NCI-H774 (cell line): ENCODE measurements at places on chromosomes 4 and X.

- DNase-seq: no peak
Measured at GRCh38 chr4:123977641-123978081, 581.1 kb downstream of the SPRY1 start.

DNA sequence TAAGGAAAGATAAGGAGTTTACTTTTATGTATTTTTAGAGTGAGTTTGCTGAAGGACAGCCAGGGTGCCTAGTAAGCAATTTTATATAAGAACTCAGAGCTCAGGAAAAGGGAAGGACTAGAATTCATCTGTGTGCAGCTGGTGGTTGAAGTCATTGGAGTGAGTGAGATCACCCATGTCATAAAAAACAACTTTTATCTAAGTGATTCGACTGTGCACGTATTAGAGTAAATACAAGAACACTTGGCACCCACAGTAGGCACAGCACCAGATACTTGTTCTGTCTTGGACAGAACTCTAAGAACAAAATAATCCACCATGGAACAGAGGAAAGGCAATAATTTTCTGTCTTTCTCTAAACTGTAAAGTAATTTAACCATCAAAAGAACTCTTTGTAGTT is 31.6 kb downstream of the SYNPO2 start:
- DNase-seq: no peak

GRCh38 chrX:121958886-121959285 is 911.5 kb downstream of the GLUD2 start:
- DNase-seq: no peak

GRCh38 chr4:28449085-28449484 is 1588.4 kb downstream of the STIM2 start:
- DNase-seq: no peak

DNA sequence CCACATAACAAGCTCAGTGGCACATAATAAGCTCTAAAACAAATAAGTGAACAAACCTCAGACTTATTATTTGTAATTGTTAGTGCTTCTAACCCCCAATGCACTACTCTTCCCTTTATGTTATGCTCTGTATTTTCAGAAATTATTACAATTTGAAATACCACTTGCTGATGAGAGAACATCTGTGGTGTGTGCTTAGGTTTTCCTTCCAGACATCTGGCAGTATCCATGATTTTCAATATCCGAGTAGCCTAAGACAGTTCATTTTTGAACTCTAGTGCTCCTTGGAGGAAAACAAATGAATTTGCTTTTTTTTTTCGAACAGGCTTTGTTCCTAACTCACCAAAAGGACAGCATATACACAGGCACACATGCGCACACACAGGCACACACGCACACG is 278.7 kb upstream of the CLNK start:
- no peak for DNase-seq

- no peak for DNase-seq
Measured at GRCh38 chrX:100975212-100975611, 5.7 kb downstream of the ARL13A start.

DNA sequence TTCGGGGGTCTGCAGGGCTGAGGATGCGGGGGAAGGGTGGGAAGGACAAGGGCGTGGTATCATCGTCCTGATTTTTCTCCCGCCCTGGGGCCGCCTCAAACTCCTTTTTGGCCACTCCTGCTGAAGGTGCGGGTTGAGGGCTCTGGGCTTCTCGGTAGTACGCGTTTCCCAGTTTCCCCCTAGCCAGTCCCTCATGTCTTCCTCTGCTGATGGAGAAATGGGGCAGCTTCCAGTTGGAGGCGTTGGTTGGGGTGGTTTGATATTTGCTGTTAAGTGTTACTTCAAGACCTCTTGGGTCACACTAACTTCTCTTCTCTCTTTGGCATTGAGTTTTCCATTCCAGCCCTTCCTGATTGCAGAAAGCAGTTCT is 482 bp downstream of the GSTCD start:
- no peak for DNase-seq

GRCh38 chr4:38162240-38162784 is 202.1 kb downstream of the PTTG2 start:
- peak; percentile 34 for DNase-seq

- no peak for DNase-seq
Measured at GRCh38 chrX:10048707-10049106, 81.5 kb downstream of the CLDN34 start.

GRCh38 chr4:176479767-176480166 is 160.0 kb downstream of the SPCS3 start:
- no peak for DNase-seq

DNA sequence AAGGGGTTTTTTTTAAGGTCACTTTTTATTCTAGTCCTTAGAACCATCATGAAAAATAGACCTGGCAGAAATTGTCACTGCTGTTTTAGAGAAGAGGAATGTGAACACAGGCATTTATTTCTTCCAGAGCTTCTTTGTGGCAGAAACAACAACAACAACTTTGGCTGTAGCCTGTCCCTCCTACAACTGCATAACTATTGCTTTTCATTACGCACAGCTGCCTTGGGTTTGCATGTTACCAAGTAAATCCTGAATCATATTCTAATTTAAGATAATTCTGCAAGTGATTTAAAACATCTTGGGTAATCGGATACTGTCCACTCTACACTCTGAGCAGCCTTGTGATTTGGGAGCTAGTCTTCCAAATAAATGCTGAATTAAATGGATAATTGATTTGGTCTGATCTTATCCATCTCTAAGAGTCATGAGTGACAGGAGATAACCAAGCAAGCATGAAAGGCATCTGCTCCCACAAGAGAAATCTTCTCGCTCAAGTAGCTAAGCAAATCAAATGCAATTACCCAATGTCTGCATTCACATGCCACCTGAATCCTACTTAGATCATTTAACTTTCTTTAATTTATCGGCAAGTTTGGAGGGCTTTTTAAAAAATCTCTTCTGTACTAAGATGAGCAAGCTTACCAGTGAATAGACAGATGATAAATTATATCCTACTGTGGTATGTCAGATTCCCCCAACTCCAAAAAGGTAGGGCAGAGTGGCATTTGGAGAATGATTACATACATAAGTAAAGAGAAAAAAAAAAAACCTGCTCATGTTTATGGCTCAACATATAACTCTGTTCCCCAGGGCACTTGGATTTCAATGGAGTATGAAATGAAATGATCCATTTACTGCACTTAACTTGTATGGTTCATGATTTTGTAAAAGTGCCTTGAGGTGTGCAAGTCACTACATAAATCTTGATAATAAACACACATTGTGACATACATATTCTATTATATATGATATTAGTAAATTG is 73.6 kb downstream of the EGF start:
- no peak for DNase-seq

DNA sequence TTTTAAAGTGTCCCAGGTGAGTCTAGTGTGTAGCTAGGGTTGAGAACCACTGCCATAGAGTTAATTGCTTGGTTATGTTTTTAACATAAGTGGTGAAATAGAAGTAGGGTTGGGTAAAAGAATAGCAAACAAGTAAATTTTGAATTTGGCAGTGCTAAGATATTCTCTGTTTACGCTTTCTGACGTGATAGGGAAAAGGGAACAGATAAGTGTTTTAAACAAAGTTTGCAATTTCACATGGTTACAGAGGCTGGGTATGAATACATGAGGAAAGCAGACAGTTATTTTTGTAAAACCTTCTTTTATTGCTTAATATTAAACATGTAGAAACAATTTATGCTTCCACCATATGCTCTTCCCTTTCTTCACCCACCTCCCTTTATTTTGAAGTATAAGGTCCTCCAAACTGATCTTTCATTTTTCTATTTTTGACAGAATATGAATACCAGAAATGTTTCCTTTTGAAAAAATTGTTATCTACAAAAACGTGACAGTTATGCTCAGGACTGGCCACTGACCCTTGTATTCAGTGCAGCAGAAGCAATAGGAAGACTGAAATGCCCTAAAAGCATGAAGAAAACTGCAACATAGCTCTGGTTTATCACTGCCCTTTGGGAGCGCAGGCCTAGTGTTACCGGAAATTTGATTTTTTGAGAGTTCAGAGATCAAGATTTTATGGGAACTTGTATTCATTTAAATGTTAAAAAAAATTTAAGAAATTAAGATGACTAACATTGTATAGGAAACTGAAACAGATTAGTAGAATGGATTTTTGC is 214.4 kb upstream of the ARSJ start:
- DNase-seq: no peak

DNA sequence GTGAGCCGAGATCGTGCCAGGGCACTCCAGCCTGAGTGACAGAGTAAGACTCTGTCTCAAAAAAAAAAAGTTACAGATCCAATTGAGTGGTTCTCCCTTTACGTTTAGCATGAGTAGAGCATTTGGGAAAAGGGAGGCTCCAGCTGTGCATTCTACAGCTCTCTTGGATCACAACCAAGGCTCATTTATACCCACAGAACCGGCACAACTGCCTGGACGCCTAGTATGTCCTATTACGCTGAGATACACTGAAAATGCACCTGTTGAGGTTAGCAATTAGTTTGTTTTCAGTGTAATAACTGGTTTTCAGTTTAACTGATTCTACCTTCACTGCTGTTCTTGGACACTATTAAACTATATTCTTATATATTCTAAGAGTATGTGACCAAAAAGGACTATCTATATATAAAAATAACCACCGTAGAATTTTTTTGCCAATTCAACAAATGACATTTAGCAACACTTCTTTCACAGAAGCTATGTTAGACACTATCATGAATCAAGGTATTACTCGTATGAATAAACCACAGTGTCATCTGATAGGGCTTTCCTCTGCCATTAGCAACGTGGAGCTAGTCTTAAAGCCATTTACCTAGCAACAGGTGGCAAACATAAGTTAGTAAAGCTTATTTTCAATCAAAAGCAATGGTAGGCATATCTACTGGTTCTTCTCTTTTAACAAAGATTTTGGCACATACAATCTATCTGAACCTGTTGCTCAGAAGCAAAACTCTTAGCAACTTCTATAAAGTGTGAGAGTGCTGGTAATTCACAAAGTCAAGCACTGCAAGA is 3.6 kb downstream of the OTUD4 start:
- no peak for DNase-seq
